HFFc6 (cell line): ENCODE measurements at places on chromosomes 3 and 15.

GRCh38 chr3:149816311-149816710 is 3.3 kb downstream of the RNF13 start:
- no peak for DNase-seq

- DNase-seq, result no peak
Observed at GRCh38 chr3:106083207-106083606, 214.4 kb upstream of the CBLB start.

DNA sequence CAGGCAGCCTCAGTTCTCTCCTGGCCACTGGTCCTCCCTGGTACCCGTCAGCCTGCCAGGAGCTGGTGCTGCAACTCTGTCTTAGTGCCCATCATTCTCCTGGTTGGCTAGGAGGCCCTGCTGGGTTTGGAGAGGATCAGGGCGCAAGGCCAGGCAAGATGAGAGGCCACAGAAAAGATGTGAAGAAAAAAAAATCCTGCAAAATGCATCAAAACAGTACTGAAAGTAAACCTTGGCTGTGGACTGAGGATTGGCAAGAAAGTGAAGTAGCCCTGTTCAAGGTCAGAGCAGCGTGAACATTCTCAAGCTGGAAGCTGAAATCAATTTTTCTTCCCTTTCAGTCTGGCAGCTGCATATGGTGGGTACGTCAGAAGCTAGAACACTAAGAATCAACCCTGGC is 74.2 kb downstream of the GTF2E1 start:
- DNase-seq, result no peak

- DNase-seq, result peak; percentile 36
Observed at GRCh38 chr15:59148153-59148833, 43.3 kb downstream of the CCNB2 start.

DNA sequence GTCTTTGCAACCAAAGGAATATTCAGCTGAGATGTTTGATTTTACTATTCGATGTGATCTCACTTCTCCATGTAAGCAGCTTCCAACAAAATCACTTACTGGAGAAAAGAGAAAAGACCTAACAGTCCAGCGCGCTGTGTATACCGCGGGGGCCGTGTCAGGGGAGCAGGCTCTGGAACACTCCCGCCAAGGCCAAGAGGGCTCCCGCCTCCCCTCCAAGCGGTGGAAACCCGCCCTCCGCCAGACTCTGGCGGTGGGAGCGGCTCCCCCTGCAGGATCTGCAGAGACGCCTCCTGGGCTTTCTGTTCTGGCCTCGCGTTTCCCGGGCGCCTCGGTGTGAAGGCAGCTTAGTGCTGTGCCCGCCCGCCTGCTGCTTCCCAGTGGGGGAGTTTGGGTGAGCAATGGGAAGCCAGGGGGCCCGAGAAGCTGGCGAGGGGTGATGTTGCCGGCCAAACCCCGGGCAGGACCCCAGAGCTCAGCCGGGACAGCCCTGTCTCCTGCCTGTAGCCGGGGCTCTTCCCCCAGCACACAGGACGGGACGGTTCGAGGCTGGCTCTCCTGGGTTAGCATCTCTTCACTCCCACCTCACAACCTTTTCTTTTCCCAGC is 36.3 kb downstream of the CHST14 start:
- peak; percentile 55 for DNase-seq

DNA sequence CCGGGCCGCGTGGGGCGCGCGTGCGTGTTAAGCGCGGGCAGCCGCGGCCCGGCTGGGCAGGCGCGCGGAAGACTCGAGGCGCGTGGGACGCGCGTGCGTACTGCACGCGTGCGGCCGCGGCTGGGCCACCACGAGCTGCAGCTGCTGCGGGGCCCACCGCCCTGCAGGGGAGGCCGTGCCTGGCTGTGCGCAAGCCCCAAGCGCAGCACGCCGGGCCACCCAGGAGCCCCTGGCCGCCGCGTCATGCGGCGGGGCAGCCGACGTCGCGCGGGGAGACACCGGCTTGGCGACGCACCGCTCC is 590 bp upstream of the TRIM71 start:
- DNase-seq, result no peak

DNA sequence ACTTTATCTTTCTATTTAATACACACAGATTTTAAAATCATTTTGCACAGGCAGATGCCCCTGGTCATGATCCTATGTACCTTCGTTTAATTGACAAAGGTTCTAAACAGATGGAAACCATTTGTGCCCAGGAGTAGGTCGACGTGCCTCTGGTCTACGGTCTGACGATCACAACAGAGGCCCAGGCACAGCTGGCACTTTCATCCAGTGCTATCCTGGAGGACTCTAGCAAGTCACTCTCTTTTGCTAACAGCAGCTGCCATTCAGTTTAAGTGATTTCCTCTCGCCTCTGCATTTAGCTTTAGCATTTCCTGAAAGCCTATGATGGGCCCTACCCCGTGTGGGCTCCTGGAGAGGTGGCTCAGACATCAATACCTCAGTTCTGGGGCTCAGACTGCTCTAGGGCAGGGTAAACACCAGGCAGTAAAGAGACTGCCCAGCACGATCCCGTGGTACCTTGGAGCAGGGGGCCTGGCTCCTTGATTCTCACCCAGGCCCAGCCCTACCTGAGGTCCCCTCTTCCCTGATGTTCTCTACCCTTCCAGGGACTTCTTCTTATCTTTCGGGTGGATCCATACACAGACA is 83.2 kb upstream of the SNRPA1 start:
- DNase-seq, result no peak

GRCh38 chr15:71532994-71533393 is 277.4 kb upstream of the NR2E3 start:
- DNase-seq, result peak; percentile 22

- no peak for DNase-seq
Observed at GRCh38 chr15:52232327-52232726, 41.1 kb upstream of the GNB5 start.

GRCh38 chr3:44117239-44117638 is 124.4 kb upstream of the TOPAZ1 start:
- DNase-seq, result no peak

GRCh38 chr3:149646181-149646766 is 11.6 kb downstream of the WWTR1 start:
- peak; percentile 76 for DNase-seq

DNA sequence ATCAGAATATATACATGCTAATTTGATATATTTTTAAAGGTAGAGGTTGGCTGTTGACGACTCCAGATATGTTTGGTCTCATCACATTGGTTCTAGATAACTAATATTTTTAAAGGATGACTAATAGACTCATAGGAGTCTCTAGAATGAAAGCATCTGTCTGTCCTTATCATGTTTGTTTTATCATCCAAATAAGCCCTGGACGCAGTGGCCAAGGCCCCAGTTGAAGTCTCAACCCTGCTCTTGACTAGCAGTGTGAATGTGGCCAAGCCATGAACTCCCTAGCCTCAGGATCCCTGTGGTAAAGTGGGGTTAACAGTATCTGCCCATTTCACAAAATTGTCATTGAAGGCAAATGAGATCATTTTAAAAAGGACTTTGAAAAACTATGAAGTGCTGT is 53.6 kb downstream of the ABHD2 start:
- peak; percentile 47 for DNase-seq

GRCh38 chr15:99279827-99280226 is 28.5 kb downstream of the LRRC28 start:
- DNase-seq, result no peak

DNA sequence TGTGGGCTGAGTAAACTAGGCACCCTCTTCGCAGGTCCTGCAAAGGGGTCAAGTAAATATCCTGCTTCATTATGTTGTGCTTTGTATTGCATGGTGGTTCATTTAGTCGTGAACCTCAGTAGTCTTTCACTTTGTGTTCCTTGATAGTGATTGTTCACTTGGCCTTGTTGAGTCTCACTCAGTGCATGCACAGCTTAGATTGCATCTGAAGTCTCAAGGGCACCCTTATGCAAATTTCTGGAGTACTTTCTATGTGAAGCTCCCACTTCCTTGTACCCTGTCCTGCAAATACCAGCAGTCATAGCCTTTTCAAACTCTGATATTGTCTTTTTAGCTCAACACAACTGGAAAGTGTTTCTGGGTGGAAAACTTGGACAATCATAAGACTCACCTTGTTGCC is 519.2 kb downstream of the NAALADL2 start:
- no peak for DNase-seq

DNA sequence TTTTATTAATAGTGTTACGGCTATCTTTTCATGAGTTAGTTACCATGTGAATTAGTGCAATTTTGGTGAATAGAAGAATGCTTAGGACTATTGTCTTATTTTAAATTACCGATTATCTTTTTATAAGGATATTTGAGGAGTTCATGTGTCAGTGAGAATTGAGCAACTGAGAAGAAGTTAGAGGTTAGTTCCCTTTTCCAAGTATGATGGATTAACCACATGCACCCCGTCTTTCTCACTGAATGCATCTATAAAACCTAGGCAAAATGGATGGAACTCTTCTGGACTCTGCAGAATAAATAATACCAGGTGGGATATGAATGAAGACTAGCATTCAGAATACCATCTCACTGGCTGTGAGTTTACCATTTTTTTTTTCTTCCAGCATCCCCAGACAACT is 74.3 kb downstream of the TCF12 start:
- DNase-seq, result no peak

GRCh38 chr15:70291305-70292075 is 193.8 kb upstream of the TLE3 start:
- no peak for DNase-seq

DNA sequence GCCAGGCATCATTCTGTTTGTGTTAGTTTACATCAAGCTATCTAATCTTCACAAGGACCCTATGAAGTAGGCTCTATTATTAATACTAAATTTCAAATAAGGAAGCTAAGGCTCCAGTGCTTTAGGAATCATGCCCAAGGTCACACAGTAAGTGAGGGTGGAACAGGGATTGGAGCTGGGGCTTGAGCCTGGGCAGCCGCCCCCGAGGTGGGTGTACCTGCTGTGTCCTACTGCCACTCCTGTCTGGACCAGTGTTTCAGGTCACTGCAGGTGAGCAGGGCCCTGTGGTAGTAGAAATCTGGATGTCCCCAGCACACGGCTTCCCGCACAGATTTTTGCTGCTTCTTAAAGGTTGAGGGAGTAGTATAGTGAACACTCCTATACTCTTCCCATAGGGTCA is 6.5 kb downstream of the KLF13 start:
- no peak for DNase-seq

DNA sequence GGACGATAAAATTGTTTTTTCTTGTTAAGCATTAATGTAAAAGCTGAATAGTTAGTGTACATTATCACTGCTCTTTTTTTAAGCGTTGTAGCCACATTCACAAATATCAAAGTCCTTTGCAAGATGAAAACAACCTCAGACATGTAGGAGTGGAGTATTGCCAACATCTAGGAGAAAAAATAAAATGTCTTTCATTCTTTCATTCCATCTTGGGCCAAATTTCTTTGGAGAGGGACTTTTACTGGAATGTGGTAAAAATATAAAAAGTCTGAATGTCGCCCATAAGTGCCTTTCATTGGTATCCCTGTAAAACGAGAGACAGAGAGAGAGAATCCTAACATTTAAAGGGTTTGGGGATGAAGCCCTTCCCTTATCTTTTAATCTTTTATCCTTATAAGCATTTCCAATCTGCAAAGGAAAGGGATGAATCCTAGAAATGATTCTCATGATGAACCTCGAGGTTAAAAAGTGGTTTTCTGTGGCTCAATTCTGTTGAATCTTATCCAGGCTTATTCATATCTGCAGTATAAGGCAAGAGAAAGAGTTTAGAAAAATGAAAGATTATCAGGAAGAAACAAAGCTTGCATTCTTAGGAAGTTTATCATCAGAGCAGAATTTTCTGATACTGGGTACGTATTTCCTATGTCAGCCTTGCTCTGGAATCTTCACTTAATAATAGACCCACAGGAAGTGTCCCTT is 1031.7 kb downstream of the MCTP2 start:
- peak; percentile 79 for DNase-seq

GRCh38 chr15:34718681-34719665 is 35.8 kb downstream of the GJD2 start:
- no peak for DNase-seq

DNA sequence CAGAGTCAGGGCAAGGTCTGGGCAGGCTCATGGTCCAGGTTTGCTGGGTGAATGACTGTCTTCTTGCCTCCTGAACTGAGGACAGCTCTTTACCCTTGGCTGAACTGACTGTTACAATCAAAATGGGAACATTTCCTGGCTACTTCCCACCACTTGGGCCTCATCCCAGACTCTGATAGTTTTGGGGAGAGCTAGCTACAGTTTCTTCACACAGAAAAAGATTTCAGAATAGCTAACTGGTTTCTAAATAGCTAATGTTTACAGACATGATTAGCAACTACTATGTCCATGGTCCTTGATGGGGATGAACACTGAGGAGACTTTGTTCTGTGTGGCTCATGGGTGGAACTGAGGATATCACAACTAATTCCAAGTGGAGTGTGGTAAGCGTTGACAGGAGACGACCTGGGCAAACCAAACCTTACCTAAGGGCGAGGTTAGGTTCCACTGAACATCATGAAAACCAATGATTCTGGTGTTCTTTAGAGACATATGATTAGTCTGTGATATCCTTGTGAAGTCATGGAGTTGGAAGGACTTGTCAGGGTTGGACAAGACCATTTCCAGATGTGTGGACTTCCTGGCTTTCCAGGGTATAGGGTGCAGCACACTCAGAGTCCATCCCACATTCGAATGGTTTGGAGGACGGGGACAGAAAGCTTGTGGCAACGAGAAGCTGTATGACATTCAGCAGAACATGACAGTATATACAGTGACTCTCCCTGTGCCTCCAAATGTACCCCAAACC is 7.3 kb downstream of the ALPK3 start:
- DNase-seq, result no peak

- DNase-seq, result no peak
Observed at GRCh38 chr3:98331329-98331728, 22.3 kb upstream of the OR5K4 start.

- no peak for DNase-seq
Observed at GRCh38 chr3:53169832-53170324, 8.9 kb downstream of the PRKCD start.

DNA sequence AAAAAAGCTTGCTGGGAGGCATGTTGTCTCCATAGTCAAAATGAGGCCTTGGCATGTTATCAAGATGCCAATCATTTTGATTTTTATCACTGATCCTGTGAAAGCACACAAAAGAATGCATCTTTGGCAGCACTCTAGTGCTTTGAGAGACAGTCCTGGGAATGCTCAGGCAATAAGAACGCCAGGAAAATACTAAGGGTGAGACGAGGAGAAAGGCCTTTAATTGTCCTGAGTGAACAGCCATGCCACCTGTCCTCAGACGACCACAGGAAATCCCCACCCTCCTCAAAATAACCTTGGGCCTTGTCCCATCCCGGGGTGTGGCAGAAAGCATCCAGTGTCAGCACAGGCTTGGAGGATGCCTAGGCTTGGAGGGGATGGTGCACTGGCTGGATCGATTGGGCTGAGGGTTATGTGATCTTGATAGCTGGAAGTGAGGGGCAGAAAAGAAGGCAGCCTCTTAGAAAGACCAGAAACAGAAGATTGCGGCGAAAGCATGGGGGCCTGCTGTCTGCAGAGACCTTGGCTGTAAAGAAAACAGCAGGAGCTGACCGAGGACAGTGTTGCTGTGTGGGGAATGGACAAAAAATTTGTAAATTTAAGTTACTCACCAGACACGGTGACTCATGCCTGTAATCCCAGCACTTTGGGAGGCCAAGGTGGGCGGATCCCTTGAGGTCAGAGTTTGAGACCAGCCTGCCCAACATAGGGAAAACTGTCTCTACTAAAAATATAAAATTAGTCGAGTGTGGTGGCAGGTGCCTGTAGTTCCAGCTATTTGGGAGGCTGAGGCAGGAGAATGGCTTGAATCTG is 7.3 kb downstream of the TMEM158 start:
- peak; percentile 57 for DNase-seq

- DNase-seq, result no peak
Observed at GRCh38 chr3:195195321-195196209, 75.4 kb downstream of the XXYLT1 start.
